ENCODE measurements at places on chromosomes 1 and 21.

DNA sequence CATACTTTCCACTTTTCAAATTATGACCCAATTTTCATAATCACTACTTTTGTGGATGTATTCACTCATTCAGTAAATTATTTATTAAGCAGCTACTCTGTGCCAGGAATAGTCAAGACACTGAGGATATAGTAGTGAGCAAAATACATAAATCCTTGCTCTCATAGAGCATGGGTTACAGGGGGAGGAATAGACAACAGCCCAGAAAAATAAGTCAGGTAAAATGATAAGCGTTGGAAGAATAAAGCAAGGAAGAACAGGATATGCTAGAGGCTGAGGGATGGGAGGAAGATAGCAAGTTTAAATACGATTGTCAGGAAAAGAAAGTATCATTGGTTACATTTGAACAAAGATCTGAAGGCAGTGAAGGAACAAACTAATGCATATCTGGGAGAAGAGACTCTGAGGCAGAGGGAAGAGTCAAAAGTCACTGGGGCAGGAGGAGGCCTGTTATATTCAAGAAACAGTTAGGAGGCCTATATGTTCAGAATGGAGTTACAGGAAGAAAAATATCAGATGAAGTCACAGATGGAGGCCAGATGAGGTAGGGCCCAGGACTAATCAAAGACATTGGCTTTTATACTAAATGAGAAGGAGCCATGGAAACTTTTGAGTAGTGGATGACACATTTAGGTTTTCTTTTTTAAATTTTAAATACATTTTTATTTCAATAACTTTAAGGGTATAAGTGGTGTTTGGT lies 42.9 kb downstream of the SEC22B start:
- no peak for DNase-seq

DNA sequence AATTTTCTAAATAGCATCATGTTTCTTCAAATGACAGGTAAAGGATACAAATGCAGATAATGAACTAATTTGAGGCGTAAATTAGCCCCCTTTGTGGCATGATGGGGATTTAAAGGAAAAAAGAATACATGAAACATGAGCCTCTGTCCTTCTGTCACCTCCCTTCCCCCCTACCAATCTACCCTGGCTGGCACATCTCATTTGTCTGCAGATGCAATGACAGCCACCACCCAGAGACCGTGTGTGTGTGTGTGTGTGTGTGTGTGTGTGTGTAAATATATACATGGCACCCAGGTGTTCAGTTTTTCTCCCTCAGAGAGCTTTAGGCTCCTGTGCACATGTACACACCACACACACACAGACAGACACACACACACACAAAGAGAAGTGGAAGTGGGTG lies 451.1 kb downstream of the RWDD3 start:
- DNase-seq = no peak

DNA sequence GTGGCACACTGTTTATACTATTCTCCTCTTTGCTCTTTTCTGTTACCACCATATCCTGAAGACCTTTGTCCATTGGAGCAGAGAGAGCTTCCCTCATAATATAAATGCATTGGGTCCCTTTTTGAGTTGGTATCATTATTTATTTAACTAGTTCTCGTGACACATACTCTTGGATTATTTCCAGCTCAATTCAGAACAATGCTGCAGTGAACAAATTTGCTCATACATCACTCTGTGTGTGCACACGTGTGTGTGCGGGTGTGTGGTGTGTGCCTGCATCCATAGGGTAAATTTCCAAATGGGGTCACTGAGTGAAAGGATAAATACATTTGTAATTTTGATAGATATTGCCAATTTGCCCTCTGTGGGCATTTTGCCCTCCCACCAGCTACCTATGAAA lies 5.8 kb downstream of the PLA2G2A start:
- DNase-seq = no peak

DNA sequence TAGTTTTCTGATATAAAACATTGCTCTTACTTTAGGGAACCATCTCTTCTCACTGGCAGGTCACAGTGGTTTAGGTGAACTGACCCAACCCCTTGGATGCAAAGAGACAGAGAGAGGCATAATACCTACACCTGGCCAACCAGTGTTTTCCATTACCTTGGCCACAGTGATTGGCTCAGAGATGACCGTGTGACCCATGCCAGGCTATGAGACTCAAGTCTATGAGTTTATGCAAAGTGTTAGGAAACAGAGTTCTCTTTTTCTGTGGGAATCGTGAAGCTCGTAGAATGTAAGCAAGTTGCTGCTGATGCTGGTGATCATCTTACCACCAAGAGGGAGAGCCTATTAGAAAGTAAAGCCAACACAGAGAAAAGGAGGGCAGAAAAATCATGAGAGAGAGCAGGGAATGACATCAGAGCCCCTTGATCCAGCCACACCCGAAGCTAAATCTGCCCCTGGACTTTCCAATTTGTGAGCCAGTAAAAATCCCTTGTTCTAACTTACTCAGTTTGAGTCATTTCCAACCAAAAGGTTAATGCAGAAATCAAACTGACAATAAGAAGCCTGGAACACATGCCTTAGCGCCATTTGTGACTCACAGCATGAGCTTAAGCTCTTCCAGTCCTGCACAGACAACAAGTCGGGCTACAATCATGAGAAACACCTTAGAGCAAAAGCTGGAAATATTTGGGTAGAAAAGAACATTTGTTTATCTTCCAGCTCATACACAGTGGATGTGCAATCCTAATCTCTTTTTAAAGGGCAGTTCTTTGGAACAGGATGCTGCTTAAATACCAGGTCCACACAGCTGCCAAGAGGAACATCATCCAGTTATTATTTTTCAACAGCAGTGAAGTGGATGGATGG lies 81.3 kb upstream of the KAZN start:
- DNase-seq = no peak

- no peak for DNase-seq
These were observed 1.8 kb downstream of the SPRR1B start for GRCh38 chr1:153032677-153033308.

DNA sequence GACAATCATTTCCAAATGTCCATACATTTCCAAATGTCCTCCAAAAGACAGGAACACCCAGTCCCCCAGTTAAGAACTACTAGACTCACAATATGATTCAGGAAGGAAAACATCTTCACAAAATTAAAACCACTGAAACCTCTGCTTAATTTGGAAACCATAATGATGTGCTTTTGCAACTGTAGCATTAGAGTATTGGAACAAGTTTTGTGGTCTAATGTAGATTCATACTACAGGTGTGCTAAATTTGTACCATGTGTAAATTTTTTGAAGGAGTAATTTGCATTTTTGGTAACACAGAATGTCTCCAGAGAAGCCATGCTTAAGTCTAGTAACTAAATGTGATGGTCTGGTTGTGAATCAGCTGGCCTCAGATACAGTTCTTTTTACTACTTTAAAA lies 129.6 kb downstream of the DPYD start:
- DNase-seq = peak; percentile 6

DNA sequence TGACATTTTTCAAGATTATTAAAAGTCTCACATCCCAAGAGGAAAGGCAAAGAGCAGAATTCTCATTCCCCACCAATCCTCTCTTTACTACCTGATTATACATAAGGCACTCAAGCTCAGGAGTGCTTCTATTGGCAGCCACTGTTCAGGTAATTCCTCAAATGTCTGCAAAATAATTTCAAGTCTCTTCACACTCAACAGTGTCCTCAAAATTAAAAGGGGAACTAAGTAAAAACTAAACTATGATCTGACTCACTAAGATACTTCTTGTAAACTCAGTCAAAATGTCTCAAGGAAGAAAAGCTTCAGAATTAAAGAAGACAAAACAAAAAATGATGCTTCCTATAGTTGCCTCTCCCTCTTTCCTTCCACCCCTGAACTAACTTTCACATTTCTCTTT lies 135.6 kb downstream of the GPATCH2 start:
- DNase-seq = no peak

GRCh38 chr1:163471779-163472650 lies 150.3 kb downstream of the NUF2 start:
- no peak for DNase-seq
